WTC11 (cell line): ENCODE measurements at places on chromosomes 5 and 9. TPM values are rescaled to one million over a fixed set of nuclear protein-coding genes. Genes with fewer than 3 reads are reported as not detected.

- H3K27me3 ChIP-seq, result no peaks in the 10 kb centered on the region
- peaks cover 78% of the 10 kb centered on the region for H3K4me1 ChIP-seq
- peaks cover 46% of the 10 kb centered on the region for H3K36me3 ChIP-seq
- peak overlapping the region; percentile 81 for H3K27ac ChIP-seq
Measured at GRCh38 chr5:34686762-34687268, 30.7 kb downstream of the RAI14 start.

DNA sequence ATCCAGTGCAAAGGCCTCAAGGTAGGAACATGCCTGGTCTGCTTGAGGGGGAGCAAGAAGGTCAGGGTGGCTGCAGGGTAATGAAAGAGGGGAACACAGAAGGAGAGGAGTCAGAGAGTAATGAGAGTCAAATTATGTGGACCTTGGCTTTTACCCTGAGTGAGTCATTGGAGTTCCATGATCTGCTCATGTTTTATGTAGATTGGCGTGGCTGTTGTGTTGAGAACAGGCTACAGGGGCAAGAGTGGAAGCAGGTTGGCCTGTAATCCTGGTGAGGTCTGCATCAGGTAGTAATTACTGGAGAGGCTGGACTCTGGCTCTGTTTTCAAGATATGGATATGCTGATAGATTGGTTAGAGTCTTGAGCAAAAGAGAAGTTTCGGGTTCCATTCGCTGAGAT is 177.7 kb upstream of the NR3C1 start:
- DNase-seq, result no peak
- H3K36me3 ChIP-seq, result no peaks in the 10 kb centered on the region
- no peaks in the 10 kb centered on the region; the same call in 1 of the 2 replicates for H3K27me3 ChIP-seq
- H3K4me3 ChIP-seq, result no peak overlapping the region
- H3K4me1 ChIP-seq, result peaks cover 23% of the 10 kb centered on the region

- H3K4me1 ChIP-seq, result peaks cover 7% of the 10 kb centered on the region
- H3K4me3 ChIP-seq, result no peak overlapping the region
- peaks cover 14% of the 10 kb centered on the region; the same call in 1 of the 2 replicates for H3K27me3 ChIP-seq
- H3K27ac ChIP-seq, result no peak overlapping the region
- DNase-seq, result no peak
Measured at GRCh38 chr9:38096238-38096805, 27.3 kb upstream of the SHB start.

DNA sequence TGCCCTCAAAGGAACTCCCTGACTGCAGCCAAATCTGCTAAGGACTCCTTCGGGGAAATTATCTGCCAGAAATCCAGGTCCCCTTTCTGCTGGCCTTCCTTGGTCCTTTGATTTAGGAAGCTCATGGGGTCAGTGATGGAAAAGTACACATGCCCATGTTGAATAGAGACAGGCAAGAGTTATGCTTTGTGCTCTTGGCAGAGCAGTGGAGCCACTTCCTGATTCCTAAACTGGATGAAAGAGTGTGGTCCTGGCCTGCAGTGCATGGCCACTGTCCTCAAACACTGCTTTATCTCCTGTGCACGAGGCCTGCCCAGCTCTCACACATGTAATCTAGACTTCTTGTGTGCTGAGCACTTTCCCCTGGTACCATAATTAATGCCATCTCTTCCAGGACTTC is 2.0 kb upstream of the EBF1 start:
- peaks cover 65% of the 10 kb centered on the region for H3K4me1 ChIP-seq
- no peak overlapping the region for H3K4me3 ChIP-seq
- H3K27me3 ChIP-seq, result peaks cover 100% of the 10 kb centered on the region
- 0 out of 2 replicates have a peak, but pooled peaks cover 2% of the 10 kb centered on the region for H3K36me3 ChIP-seq

GRCh38 chr5:147902609-147903115 is 3.7 kb downstream of the C5orf46 start:
- no peak for DNase-seq
- no peak overlapping the region for H3K27ac ChIP-seq
- no peak overlapping the region for H3K4me3 ChIP-seq
- peaks cover 21% of the 10 kb centered on the region for H3K4me1 ChIP-seq
- H3K27me3 ChIP-seq, result no peaks in the 10 kb centered on the region
- no peaks in the 10 kb centered on the region for H3K36me3 ChIP-seq

GRCh38 chr9:121679901-121680635 is 28.6 kb downstream of the DAB2IP start:
- H3K4me3 ChIP-seq, result no peak overlapping the region
- no peak overlapping the region for H3K27ac ChIP-seq

DNA sequence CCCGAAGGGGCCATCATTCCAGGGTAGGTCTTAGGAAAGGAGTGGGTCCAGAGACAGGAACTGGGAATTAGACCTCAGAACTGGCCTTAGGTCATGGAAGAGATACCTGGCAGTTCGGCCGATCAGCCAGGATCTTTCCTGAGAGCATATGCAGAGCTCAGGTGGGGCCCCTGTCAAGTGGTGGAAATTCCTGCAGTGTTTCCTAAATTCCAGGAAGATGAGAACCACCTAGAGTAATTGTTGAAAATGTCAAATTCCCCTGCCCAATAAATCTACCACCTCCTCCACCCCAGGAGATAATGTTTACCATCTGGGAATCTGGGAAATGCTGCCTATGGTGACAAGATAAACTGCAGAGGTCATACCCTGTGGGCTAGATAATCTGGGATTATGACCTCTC is 14.6 kb downstream of the TMEM171 start:
- no peak overlapping the region for H3K4me3 ChIP-seq
- no peaks in the 10 kb centered on the region for H3K36me3 ChIP-seq
- H3K4me1 ChIP-seq, result peaks cover 32% of the 10 kb centered on the region
- no peaks in the 10 kb centered on the region for H3K27me3 ChIP-seq
- no peak overlapping the region for H3K27ac ChIP-seq
- DNase-seq, result no peak

DNA sequence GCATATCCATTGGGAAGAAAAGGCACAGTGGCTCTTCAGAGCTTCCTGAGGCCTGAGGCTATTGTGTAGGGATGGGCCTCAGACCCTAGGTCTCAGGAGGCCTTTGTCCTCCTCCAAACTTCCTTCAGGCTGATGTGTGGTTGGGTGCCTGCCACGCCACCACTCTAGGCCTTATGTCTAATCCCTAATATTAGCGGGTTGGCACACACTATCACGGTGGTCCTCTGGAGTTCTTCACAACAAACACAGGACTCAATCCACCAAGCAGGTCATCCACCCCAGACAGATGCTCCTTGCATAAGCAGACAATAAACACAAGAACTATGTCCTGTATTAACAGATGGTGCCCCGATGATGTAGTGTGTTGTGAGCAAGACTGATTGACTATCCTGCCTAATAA is 31.0 kb upstream of the FSTL4 start:
- no peak overlapping the region for H3K4me3 ChIP-seq
- H3K27ac ChIP-seq, result no peak overlapping the region
- H3K36me3 ChIP-seq, result no peaks in the 10 kb centered on the region
- no peaks in the 10 kb centered on the region for H3K4me1 ChIP-seq
- DNase-seq, result no peak

- H3K27me3 ChIP-seq, result no peaks in the 10 kb centered on the region
- peak overlapping the region; percentile 63 for H3K27ac ChIP-seq
- no peaks in the 10 kb centered on the region for H3K36me3 ChIP-seq
- no peak for DNase-seq
- H3K4me3 ChIP-seq, result no peak overlapping the region
Measured at GRCh38 chr5:107519900-107520354, 150.8 kb downstream of the EFNA5 start.

- peaks cover 15% of the 10 kb centered on the region for H3K4me1 ChIP-seq
- H3K27me3 ChIP-seq, result no peaks in the 10 kb centered on the region
- no peak for DNase-seq
Measured at GRCh38 chr9:123450996-123451395, 95.0 kb downstream of the CRB2 start.

- H3K27me3 ChIP-seq, result peaks cover 9% of the 10 kb centered on the region
- H3K4me1 ChIP-seq, result peaks cover 43% of the 10 kb centered on the region
- H3K4me3 ChIP-seq, result no peak overlapping the region
- DNase-seq, result no peak
Measured at GRCh38 chr9:84711398-84711777, 41.9 kb downstream of the NTRK2 start.

GRCh38 chr9:34334337-34334824 is 5.0 kb downstream of the NUDT2 start:
- no peak overlapping the region for H3K4me3 ChIP-seq
- peaks cover 46% of the 10 kb centered on the region for H3K4me1 ChIP-seq
- no peaks in the 10 kb centered on the region for H3K27me3 ChIP-seq
- peak overlapping the region; percentile 84 for H3K27ac ChIP-seq
- no peaks in the 10 kb centered on the region for H3K36me3 ChIP-seq
- DNase-seq, result peak; percentile 28

GRCh38 chr5:170920196-170920595 is 58.4 kb downstream of the RANBP17 start:
- no peak overlapping the region for H3K4me3 ChIP-seq
- no peak for DNase-seq
- H3K4me1 ChIP-seq, result peaks cover 6% of the 10 kb centered on the region; the same call in 1 of the 2 replicates
- H3K27me3 ChIP-seq, result no peaks in the 10 kb centered on the region
- H3K36me3 ChIP-seq, result peaks cover 22% of the 10 kb centered on the region
- no peak overlapping the region for H3K27ac ChIP-seq

PCSK1 gene
- total RNA-seq, result 2.7 to 4.5 TPM (median 3.6 TPM) in 3 replicates

DNAJC25 gene
- 6.1 to 7.4 TPM (median 6.8 TPM) in 3 replicates for total RNA-seq

SUSD3 gene
- total RNA-seq, result 11.5 to 13.2 TPM (median 11.9 TPM) in 3 replicates

TNC gene
- total RNA-seq, result 3.3 to 4.5 TPM (median 3.6 TPM) in 3 replicates

FOXI1 gene
- total RNA-seq, result not detected in 3 replicates

TAS2R1 gene
- total RNA-seq, result not detected in 3 replicates

DNM1 gene
- total RNA-seq, result 79.0 to 105 TPM (median 92.4 TPM) in 3 replicates

PCDHA1 gene
- 2.2 to 2.7 TPM (median 2.4 TPM) in 3 replicates for total RNA-seq

CCL27 gene
- 0.68 to 1.0 TPM (median 0.89 TPM) in 3 replicates for total RNA-seq

IL31RA gene
- 0.18 TPM in 1 of 3 replicates, not detected in the others for total RNA-seq

NEURL1B gene
- total RNA-seq, result 6.1 to 9.8 TPM (median 6.6 TPM) in 3 replicates

FNIP1 gene
- 17.2 to 20.0 TPM (median 19.0 TPM) in 3 replicates for total RNA-seq

NR3C1 gene
- 8.7 to 15.0 TPM (median 9.3 TPM) in 3 replicates for total RNA-seq

LHX2 gene
- 0.42 to 0.50 TPM in 2 of 3 replicates, not detected in the other for total RNA-seq
